Colonic mucosa (tissue), 4 donors: ENCODE measurements at places on chromosomes 3 and 15. TPM values are rescaled to one million over a fixed set of nuclear protein-coding genes. Genes with fewer than 3 reads are reported as not detected.

DNA sequence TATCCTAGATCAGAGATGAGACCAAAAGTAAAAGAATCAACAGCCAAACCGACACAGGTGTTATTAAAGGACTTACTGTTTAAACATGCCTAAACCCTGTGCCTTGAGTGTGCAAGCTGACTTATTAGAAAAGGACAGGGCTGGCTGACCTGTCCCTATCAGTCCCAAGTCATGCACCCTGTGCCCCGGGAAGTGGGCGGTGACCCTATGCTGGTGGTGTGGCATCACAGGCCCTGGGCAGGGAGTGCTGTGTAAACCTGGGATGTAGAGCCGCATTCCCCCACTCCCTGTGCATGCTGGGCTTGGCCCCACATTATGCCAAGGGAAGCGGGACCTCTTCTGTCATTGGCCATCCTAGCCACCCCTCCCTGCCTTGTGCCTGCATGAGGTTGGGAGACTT lies 10.6 kb downstream of the DNAJA4 start:
- DNase-seq: no peak

IL17RE gene
- 71.4 TPM for total RNA-seq

MED12L gene
- 1.3 TPM for total RNA-seq

PLIN1 gene
- 0.90 TPM for total RNA-seq
